Esophagus mucosa (tissue), 1 donor: ENCODE measurements at places on chromosomes 4 and X. TPM values are rescaled to one million over a fixed set of nuclear protein-coding genes. Genes with fewer than 3 reads are reported as not detected.

Gene LGI2
- total RNA-seq, result 0.20 TPM

DNA sequence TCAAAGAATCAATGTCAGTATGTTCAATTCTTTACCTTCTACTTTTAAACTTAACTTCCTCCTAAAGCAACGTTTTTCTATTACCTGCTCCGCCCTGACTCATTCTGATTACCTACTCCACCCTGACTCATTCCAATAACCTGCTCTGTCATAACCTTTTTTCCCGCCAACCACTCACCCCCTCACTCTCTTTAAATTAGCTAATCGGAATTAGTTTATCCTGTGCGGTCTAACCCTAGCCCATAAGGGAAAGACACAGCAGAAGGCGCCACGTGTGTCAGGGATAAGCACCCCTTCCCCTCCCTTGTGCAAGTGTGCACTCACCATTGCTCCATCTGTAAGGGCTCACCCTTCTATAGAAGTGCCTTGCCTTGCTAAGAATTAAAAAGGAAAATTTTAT is 64.4 kb downstream of the EIF4E start:
- ATAC-seq, result no peak

- ATAC-seq, result no peak
Observed at GRCh38 chr4:25258980-25259578, 25.2 kb downstream of the PI4K2B start.

DNA sequence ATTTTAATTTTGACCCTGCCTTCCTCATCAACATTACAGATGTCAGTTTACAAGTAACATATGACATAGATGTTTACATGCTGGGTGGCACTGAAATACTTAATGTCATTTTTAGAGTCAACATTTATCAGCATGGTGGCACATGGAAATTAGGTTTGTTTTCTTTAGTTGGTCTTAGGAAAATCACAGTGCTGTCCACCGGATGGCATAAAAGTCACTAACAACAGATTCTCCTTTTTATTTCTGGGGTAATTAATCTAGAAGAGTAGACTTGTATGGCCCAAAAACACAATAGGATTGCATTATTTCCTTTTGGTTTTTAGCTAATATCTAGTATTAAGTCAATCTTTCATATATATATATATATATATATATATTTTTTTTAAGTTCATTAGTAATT is 88.6 kb upstream of the HHIP start:
- ATAC-seq, result no peak

GRCh38 chr4:182716192-182716591 is 201.0 kb downstream of the DCTD start:
- ATAC-seq, result no peak

DNA sequence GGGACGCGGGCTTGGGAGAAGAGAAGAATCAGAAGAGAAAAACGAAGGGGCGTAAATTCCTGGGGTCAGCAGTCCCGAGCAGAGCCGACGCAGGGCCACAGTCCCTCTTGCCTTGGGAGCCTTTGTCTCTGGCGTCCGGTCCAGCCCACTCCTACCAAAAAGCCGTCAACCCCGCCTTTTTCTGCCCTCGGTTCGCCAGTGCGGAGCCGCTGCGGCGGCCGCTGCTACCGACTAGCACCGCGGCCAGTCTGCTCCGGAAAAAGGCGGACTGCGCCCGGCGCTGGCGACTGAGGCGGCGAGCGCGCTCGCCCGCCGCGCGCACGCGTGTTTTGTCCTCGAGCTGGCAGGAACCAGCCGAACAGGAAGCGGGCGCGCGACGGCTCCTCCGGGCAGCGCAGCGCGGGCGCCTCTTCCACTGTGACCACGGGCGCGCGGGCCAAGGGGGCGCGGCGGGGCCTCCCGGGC is 502 bp downstream of the HNRNPDL start:
- peak; percentile 51 for ATAC-seq
